ENCODE measurements at places on chromosomes 13 and 19.

DNA sequence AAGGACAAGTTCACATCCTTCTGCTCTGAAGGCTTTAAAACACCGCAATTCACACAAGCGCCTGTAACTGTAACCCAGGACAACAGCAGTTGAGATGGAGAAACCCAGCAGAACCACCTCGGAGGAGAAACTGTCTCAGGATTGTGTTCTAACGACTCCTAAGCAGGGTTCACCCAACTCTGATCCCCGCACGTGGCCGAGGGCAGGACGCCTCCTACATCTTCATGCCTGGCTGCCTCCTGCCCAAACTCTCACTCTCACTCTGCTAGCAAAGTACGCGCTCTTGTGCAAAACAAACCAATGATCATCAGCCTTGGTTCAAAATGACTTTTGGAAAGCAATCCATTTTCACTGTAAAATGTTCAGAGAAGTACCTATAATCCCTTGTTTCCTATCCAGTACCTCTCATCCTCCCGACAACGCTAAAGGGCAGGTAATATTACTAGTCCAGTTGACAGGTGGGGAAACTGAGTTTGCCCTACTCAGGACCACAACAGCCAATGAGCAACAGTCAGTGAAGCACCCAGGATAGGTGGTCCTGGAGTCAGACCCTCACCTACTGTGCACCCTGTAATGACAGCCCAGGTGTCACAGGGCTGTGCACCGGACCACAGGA is 25.6 kb downstream of the EPS15L1 start:
- no peak for DNase-seq

DNA sequence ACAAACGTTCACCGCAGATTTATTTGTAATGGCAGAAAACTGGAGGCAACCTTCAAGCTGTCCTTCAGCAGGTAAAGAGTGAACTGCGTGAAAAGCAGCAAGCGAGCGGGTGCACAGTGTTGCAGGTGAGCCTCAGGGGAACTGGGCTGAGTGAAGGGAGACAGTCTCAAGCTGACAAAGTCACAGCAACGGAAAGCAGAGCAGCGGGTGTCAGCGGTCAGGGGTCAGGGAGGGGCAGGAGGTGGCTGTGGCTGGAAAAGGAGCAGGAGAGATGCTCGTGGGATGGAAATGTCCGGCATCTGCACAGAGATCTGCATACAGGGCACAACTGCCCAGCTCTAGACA is 8.5 kb upstream of the RASA3 start:
- DNase-seq = peak; percentile 52

GRCh38 chr19:33312065-33312464 is 9.7 kb upstream of the CEBPA start:
- no peak for DNase-seq

- DNase-seq = peak; percentile 38
These were observed 1.1 kb upstream of the KCTD15 start for GRCh38 chr19:33795370-33796163.

DNA sequence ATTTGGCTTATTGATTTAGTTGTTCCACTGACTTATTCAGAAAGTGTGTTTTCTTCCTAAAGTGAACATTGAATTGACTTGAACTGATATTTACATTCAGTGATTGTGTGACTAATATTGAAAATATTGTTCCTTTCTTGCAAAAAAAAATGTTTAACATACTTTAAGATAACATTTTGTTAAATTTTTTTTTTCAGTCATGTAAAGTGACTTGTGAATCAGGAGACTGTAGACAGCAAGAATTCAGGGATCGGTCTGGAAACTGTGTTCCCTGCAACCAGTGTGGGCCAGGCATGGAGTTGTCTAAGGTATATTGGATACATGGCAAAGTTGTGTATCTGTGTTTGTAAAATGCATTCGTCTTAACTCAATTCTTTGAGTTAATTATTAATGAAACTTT is 22.9 kb downstream of the TNFRSF19 start:
- no peak for DNase-seq
